ENCODE measurements at places on chromosomes 11 and 22.
A peak's percentile ranks its signal among the peaks of the same experiment; 100 is the strongest.

DNA sequence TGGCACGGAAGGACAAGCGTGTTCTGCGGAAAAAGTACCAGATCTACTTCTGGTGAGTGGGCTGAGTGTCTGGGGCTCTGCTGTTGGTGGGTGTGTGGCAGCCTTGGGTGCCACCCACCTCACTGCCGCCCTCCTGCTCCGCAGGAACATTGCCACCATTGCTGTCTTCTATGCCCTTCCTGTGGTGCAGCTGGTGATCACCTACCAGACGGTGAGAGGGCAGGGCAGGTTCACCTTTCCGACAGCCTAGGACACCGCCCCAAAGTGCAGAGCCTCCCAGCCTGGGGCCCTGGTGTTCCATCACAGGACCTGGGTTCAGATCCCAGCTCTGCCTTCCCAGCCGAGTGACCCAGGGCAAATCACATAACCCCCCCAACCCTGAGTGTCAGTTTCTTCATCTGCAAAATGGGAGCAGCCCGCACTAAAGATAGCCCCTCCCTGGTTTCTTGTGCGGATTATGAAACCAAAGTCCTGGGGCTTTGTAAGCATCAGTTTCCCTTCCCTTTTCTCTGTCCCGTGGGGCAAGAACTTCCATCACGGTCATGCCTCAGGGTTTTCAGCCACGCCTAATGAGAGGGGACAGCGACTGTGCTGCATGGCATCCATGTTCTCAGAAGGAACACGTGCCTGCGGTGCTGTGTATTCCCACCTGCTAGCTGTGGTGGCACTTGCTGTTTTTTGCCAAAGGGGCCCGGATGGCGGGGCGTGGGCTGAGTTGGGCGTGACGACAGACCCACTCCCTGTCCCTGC, 9.8 kb upstream of the TAGLN start:
- no peak for DNase-seq

- no peak for DNase-seq
Measured at GRCh38 chr11:65113361-65113756, 1.7 kb downstream of the TM7SF2 start.

- no peak for DNase-seq
Measured at GRCh38 chr11:130787092-130787616, 129.1 kb downstream of the SNX19 start.

DNA sequence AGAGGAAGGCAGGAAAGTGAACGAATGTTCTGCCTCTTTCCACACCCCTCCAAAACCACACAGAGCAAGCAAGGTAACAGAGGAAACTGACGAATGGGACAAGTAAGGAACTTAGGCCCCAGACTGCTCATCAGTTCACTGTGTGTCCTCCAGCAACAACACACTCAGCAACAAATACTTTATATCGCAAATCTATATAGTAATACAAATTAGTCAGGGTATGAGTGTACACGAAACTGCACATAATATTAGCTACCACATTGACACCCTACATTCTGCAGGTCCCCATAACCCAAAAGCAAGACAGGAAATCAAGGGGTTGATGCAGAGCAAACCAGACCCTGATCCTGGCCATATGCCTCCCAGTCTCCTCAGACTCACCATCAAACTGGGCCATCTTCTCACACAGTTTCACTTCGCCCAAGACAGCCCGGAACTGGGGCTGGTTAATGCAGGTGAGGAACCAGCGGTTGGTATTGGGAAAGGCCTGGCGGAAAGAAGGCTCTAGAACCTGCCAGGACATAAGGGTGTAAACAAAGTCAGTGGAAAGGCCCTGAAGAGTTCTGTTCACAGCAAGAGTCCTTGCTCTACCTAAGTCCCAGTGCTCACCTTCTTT, 6.6 kb downstream of the EEF1G start:
- DNase-seq: no peak

- no peak for DNase-seq
Measured at GRCh38 chr22:19710020-19710768, 4.1 kb upstream of the SEPTIN5 start.

GRCh38 chr22:26564181-26564580, 25.8 kb downstream of the TPST2 start:
- DNase-seq: no peak

DNA sequence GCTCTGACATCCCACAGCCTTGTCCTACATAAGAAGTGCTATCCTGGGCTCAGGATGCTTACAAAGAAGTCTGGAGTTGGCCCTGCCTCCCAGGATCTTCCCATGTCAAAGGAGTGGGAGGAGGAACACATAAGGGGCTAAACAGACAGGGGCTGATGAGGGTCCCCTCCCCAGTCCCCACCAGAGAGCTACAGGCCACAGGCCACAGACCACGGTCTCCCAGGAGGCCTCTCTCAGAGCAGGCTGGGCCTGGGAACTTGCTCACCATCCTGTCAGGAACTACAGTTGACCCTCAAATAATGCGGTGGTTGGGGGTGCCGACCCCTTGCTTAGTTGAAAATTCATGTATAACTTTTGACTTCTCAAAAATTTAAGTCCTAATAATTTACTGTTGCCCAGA, 315.5 kb downstream of the NTM start:
- DNase-seq: no peak

DNA sequence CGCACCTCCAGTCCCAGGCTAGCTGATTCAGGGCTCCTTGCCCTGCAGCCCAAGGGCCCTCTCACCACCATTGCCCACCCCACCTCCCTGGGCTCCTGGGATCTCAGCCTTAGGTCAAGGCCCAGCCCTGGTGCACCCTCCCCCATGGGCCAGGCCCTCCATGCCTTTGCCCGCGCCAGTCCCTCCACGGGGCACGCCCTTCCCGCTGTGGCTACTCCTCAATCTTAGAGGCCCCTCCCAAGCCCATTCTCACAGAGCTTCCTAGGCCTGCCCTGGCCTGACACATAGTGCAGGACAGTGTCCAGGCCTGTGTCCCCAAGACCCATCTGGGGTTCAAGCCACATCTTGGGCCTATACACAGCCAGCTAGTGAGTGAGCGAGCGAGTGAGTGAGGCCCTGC, 6.9 kb downstream of the GP1BB start:
- no peak for DNase-seq

- DNase-seq: peak; percentile 78
Measured at GRCh38 chr22:36332623-36333332, 55.0 kb downstream of the MYH9 start.

All from stimulated activated CD4-positive, alpha-beta T cell treated with anti-CD3 and anti-CD28 coated beads, Interleukin-15, amount 100 ng/mL, for 24 hours (primary cell).